Dermis microvascular lymphatic vessel endothelial cell (primary cell): ENCODE measurements at places on chromosomes 6 and 20.
A peak's percentile ranks its signal among the peaks of the same experiment; 100 is the strongest.

DNA sequence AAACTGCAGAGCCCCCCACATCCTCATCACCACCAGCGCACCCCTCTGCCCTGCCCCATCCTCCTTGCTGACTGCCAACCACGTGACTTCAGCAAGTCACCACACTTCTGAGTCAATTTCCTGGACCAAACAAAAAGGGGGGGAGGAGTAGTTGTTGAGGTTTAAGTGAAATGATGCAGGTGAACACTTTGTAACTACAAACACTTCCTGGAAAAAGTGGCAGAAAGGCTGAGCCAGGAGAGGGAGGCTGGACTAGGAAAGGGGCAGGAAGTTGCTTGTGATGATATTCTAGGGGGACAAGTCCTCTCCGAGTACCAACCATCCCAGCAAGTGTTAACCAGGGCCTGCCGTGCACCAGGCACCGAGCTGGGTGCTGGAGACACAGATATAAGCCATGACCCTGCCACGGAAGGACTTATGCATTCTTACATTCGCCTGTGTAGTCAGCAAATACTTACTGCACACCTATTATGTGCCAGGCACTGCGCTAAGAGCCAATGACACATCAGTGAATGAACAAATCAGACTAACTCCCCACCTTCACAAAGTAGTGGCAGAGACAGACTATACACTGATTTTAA lies 67.3 kb downstream of the PREX1 start:
- peak; percentile 59 for DNase-seq

- no peak for DNase-seq
These were observed 35.7 kb downstream of the AIG1 start for GRCh38 chr6:143096403-143096802.

DNA sequence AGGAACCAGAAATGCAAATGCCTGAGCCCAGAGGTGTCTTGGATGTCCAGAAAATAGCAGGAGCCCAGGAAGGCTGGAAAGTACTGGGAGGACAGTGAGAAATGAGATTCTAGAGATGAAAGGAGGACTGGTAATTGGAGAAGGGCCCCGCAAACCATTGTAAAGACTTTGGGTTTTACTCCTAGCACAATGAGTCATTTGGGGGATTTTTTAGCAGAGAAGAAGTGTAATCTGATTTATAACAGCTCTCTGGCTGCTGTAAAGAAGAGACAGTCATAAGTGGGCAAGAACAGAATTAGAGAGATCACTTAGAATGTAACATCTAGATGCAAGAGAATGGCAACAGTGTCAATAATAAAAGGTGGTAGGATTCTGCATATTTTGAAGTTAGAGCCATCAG lies 40.2 kb downstream of the SLC35F1 start:
- no peak for DNase-seq

DNA sequence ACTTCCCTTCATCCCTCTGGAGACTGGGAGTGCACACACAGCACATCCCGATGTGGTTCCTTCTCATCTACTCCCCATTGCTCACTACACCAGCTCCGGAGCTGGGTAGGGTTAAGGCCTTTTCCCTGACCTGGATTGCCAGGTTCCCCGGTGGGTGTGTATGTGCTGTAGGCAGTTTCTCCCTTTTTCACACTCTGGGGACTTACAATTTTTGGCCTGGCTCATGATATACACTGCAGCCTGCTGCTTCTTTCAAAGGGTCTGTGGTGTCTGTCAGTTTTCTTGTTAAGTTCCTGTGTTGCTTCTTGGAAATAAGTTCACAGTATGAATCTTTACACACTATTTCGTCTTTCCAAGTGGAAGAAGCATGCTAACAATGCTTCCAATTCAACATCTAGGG lies 405.5 kb downstream of the UTRN start:
- DNase-seq: no peak
